Naive thymus-derived CD8-positive, alpha-beta T cell (primary cell): ENCODE measurements at places on chromosomes 12 and 14. TPM values are rescaled to one million over a fixed set of nuclear protein-coding genes. Genes with fewer than 3 reads are reported as not detected.

The KLRC2 gene
- total RNA-seq, result 3.6 TPM

DNA sequence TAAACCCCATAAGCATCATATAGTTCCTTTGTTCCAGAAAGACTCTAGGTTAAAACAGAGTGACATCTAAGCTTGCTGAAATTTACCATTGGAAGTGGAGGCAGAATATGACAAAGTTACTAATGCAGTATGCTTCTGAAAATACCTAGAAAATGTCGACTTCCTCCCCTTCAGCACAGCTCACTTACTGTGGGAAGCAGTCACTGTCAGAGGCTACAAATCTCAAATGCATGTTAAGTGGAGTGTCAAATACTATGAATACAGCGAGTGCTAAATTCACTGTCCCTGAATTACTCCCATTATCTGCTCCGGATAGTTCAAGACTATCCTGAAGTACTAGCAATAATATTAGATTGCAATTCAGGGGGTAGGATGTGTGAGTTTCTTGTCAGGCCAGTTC is 1454.6 kb downstream of the AACS start:
- no peaks in the 10 kb centered on the region for H3K4me1 ChIP-seq
- H3K4me3 ChIP-seq, result no peak overlapping the region
- no peaks in the 10 kb centered on the region for H3K36me3 ChIP-seq
- no peak for DNase-seq

The ARHGDIB gene
- 937 TPM for total RNA-seq

The MMP19 gene
- 0.55 TPM for total RNA-seq

DNA sequence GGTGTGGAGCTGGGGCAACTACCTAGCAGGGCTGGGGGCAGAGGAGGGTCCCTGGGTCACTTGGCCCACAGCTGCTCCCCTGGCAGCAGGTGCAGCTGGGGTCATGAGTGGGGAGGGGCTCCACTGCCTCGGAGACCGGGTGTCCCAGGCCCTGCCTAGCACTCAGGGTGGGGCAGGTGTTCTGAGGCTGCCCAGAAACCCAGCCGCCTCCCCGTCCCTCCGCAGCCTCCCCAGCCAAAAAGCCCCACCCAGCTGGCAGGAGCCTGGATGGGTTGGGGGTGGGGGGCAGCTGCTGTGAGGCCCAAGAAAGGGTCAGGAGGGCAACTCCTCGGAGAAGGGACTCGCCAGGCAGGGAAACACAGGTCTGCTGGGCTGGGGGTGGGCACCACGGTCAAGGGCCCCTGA is 11.2 kb downstream of the AHNAK2 start:
- no peak overlapping the region for H3K27ac ChIP-seq
- H3K36me3 ChIP-seq, result no peaks in the 10 kb centered on the region
- H3K4me1 ChIP-seq, result peaks cover 5% of the 10 kb centered on the region
- DNase-seq, result no peak
- peaks cover 6% of the 10 kb centered on the region for H3K27me3 ChIP-seq
- H3K4me3 ChIP-seq, result no peak overlapping the region

The RAD9B gene
- total RNA-seq, result 3.8 TPM

The TPH2 gene
- not detected for total RNA-seq

The DNM1L gene
- total RNA-seq, result 55.1 TPM

- H3K4me3 ChIP-seq, result no peak overlapping the region
- H3K27ac ChIP-seq, result no peak overlapping the region
- H3K36me3 ChIP-seq, result no peaks in the 10 kb centered on the region
- H3K4me1 ChIP-seq, result peaks cover 1% of the 10 kb centered on the region
- peaks cover 11% of the 10 kb centered on the region for H3K27me3 ChIP-seq
Observed at GRCh38 chr12:69619050-69619449, 8.3 kb upstream of the LRRC10 start.

- H3K27ac ChIP-seq, result no peak overlapping the region
- H3K27me3 ChIP-seq, result no peaks in the 10 kb centered on the region
- DNase-seq, result no peak
- H3K4me3 ChIP-seq, result peak overlapping the region; percentile 87
Observed at GRCh38 chr12:100268835-100269564, 2.0 kb downstream of the SCYL2 start.

GRCh38 chr14:64653900-64654245 is 50.4 kb upstream of the PLEKHG3 start:
- H3K27ac ChIP-seq, result no peak overlapping the region
- H3K4me3 ChIP-seq, result no peak overlapping the region
- H3K4me1 ChIP-seq, result peaks cover 3% of the 10 kb centered on the region
- no peaks in the 10 kb centered on the region for H3K36me3 ChIP-seq
- peaks cover 21% of the 10 kb centered on the region for H3K27me3 ChIP-seq

The CALCOCO1 gene
- 168 TPM for total RNA-seq

GRCh38 chr14:20427231-20428009 is 8.5 kb downstream of the KLHL33 start:
- H3K27me3 ChIP-seq, result no peaks in the 10 kb centered on the region
- H3K4me3 ChIP-seq, result peak overlapping the region; percentile 79
- H3K27ac ChIP-seq, result peak overlapping the region; percentile 93
- DNase-seq, result no peak

- no peak overlapping the region for H3K4me3 ChIP-seq
- peak overlapping the region; percentile 59 for H3K27ac ChIP-seq
- H3K4me1 ChIP-seq, result peaks cover 60% of the 10 kb centered on the region
- DNase-seq, result no peak
- peaks cover 27% of the 10 kb centered on the region for H3K36me3 ChIP-seq
- no peaks in the 10 kb centered on the region for H3K27me3 ChIP-seq
Observed at GRCh38 chr12:6538420-6539313, 4.3 kb downstream of the GAPDH start.

- no peaks in the 10 kb centered on the region for H3K4me1 ChIP-seq
- no peak overlapping the region for H3K27ac ChIP-seq
- H3K36me3 ChIP-seq, result peaks cover 25% of the 10 kb centered on the region
- H3K27me3 ChIP-seq, result peaks cover 2% of the 10 kb centered on the region
- no peak for DNase-seq
- no peak overlapping the region for H3K4me3 ChIP-seq
Observed at GRCh38 chr14:38175658-38176057, 32.0 kb upstream of the SSTR1 start.

GRCh38 chr12:14874882-14875281 is 10.8 kb downstream of the MGP start:
- no peaks in the 10 kb centered on the region for H3K27me3 ChIP-seq
- H3K27ac ChIP-seq, result no peak overlapping the region
- no peak overlapping the region for H3K4me3 ChIP-seq
- H3K4me1 ChIP-seq, result peaks cover 10% of the 10 kb centered on the region
- DNase-seq, result no peak

- no peak for DNase-seq
- H3K4me1 ChIP-seq, result peaks cover 53% of the 10 kb centered on the region
- H3K36me3 ChIP-seq, result peaks cover 27% of the 10 kb centered on the region
- peak overlapping the region; percentile 61 for H3K27ac ChIP-seq
- peak overlapping the region; percentile 93 for H3K4me3 ChIP-seq
- H3K27me3 ChIP-seq, result no peaks in the 10 kb centered on the region
Observed at GRCh38 chr12:30753233-30753632, 1.5 kb downstream of the CAPRIN2 start.

- no peak overlapping the region for H3K4me3 ChIP-seq
- H3K27ac ChIP-seq, result no peak overlapping the region
- DNase-seq, result no peak
- H3K4me1 ChIP-seq, result peaks cover 10% of the 10 kb centered on the region
Observed at GRCh38 chr12:89384050-89384758, 31.9 kb upstream of the DUSP6 start.

DNA sequence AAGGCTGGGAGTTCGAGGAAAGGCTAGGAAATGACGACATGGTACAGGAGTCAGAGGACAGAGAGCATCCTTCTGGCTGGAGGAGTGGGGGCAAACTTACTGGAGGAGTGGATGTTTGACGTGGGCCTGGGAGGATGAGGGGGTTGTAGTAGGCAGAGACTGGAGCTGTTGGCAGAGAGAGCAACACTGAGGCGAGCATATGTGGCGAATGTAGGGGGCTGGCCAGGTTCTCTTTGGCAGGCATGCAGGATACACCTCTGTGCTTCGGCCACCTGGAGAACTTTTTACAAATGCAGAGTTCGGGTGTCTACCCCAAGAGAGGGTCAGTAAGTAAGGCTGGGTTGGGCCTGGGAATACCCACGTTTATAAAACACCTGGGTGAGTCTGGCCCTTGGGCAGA is 385.7 kb downstream of the FUT8 start:
- H3K27ac ChIP-seq, result no peak overlapping the region
- H3K27me3 ChIP-seq, result no peaks in the 10 kb centered on the region
- no peak for DNase-seq
- no peaks in the 10 kb centered on the region for H3K36me3 ChIP-seq
- no peaks in the 10 kb centered on the region for H3K4me1 ChIP-seq
- H3K4me3 ChIP-seq, result no peak overlapping the region

The PROX2 gene
- total RNA-seq, result 0.75 TPM

GRCh38 chr12:75705749-75706711 is 194.6 kb upstream of the KRR1 start:
- no peak for DNase-seq
- H3K4me1 ChIP-seq, result peaks cover 12% of the 10 kb centered on the region
- no peak overlapping the region for H3K4me3 ChIP-seq
- no peaks in the 10 kb centered on the region for H3K36me3 ChIP-seq
- no peak overlapping the region for H3K27ac ChIP-seq
- peaks cover 2% of the 10 kb centered on the region for H3K27me3 ChIP-seq

GRCh38 chr14:39469094-39469710 is 37.0 kb upstream of the FBXO33 start:
- peaks cover 34% of the 10 kb centered on the region for H3K36me3 ChIP-seq
- no peak overlapping the region for H3K27ac ChIP-seq
- peak; percentile 22 for DNase-seq

- H3K27me3 ChIP-seq, result peaks cover 17% of the 10 kb centered on the region
- peak overlapping the region; percentile 81 for H3K27ac ChIP-seq
- DNase-seq, result no peak
- no peak overlapping the region for H3K4me3 ChIP-seq
Observed at GRCh38 chr12:113422886-113423669, 898 bp downstream of the SDSL start.

DNA sequence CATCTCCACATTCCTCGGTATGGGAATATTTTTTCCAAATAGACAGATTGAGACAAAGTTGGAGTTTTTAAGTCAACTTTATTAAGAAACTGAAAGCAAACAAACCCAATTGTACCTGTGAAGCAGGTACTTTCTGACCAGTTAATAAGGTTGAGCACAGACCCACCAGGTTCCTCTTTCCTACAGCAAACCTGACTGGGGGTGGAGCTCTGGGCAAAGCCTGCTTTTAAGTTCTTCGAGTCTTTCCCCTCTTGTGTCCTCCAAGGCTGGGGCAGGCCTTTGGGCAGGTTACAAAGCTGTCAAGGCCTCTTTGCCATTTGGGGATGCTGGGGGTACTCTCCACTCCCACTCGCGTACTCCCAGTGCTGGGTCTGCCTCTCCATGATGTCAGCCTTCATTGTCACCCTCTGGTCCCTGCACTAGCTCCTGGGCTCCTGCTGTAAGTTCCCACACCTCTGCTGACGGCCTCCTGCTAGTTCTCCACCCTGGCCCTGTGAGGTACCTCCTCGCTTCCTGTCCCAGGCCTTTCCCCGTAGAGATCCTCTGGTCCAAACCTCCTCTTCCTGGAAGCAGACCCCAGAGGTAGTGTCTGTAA is 3.2 kb downstream of the KCNH3 start:
- no peak overlapping the region for H3K4me3 ChIP-seq
- H3K36me3 ChIP-seq, result no peaks in the 10 kb centered on the region
- no peak for DNase-seq
- H3K27ac ChIP-seq, result no peak overlapping the region
- no peaks in the 10 kb centered on the region for H3K27me3 ChIP-seq

The GPRC5A gene
- not detected for total RNA-seq
